ENCODE measurements at places on chromosomes 5 and 9.

DNA sequence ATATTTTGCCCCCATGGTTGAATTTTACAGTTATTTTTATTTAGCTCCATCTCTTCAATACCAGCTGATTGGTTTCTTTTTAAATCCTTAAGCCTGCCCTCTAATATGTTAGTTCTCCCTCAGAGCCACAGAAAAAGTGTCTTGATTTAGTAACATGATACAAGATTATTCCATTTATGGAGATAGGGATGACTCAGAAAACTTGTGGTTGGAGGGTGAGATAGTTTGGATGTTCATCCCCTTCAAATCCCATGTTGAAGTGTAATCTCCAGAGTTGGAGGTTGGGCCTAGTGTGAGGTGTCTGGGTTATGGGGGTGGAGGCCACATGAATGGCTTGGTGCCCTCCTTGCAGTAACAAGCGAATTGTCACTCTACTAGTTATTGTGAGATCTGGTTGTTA lies 115.7 kb downstream of the FBXO38 start:
- no peak for DNase-seq

DNA sequence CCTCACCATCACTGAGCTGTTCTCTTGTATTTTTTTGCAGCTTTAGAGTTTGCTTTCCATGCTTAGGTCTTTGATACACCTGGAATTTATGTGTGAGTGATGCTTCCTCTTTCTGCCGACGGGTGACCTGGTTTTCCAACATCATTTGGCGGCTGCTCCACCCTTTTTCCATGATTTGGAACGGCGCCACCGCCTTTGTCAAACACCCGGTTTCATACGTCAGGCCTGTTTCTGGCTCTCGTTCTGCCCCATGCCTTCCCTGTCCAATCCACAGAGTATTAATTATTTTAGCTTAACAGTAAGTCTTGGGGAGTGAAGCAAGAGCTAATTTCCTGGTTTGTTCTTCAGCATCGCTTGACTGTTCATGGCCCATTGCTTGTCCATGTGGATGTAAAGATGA lies 30.2 kb downstream of the CACNA1B start:
- peak; percentile 4 for DNase-seq

- no peak for DNase-seq
Observed at GRCh38 chr9:133995012-133995896, 3.1 kb upstream of the VAV2 start.

GRCh38 chr5:78768781-78769380 lies 120.3 kb upstream of the LHFPL2 start:
- DNase-seq = no peak

GRCh38 chr9:124747065-124747464 lies 24.0 kb downstream of the NR6A1 start:
- no peak for DNase-seq

DNA sequence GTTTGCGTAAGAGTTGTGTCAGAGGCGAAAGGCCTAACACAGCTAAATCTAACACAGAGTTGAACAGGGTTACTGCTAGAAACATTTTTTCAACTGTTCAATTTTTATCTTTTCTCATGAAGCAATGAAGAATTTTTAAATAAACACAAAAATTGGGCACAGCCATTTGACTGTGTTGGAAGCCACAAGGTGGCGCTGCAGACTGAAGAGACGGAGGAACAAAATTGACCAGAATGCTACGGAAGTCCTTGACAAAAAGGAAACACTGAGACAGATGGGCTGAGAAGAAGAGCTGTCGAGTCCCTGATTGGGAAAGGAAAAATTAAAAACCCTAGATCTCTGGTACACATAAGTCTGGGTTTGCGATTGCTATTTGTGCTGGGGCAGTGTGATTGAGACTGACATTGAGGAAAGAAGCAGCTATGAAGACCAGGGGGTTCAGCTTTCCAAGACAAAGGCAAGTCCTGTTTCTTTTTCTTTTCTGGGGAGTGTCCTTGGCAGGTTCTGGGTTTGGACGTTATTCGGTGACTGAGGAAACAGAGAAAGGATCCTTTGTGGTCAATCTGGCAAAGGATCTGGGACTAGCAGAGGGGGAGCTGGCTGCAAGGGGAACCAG lies at the start of gene PCDHB9:
Gene PCDHB9 (plus strand): TSS at position 265 of the 616 bp plus-strand sequence. CDS start 158 bp downstream, at position 423.
- DNase-seq = no peak

DNA sequence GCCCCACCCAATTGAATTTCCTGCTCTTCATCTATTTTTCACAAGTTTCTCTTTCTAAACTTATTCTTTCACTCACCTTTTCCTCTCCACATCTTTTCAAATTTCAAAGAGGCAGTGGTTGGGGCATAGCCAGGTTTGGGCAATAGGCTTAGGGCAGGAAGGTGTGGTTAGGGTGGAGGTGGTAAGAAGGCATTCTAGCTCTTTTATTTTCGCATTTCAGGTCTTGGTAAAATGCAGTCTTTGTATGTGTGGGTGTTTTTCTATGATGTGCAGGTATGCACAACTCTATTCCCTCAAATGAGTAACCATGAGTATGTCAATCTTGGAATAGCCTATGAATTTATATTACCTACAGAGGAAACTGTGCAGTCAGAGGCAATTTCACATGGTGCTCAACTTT lies 129.8 kb upstream of the IFNE start:
- DNase-seq = no peak

- no peak for DNase-seq
Observed at GRCh38 chr5:146205499-146206202, 2.2 kb downstream of the RBM27 start.

DNA sequence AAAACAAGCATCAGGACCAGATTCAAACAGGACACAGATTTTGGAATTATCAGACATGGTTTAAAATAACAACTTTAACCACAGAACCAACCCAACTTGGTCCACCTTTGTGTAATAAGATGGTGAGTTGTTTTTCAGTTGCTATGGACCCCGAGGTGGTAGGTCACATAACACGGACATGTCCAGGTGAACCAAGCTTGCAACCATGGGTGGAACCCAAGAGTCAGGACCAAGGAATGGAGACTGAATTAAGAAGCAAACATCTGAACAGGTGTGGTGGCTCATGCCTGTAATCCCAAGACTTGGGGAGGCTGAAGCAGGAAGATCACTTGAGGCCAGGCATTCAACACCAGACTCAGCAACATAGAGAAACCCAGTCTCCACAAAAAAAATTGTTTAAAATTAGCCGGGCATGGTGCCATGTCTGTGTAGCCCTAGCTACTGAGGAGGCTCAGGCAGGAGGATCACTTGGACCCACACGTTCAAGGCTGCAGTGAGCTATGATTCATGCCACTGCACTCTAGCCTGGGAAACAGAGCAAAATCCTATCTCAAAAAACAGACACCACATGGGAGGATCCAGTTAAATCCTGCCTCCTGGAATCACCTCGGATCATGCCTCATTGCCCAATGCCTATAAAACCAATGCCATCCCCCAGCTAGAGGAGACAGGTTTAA lies 10.6 kb downstream of the PTBP3 start:
- DNase-seq = no peak

GRCh38 chr5:143016777-143017516 lies 246.8 kb downstream of the ARHGAP26 start:
- peak; percentile 14 for DNase-seq

DNA sequence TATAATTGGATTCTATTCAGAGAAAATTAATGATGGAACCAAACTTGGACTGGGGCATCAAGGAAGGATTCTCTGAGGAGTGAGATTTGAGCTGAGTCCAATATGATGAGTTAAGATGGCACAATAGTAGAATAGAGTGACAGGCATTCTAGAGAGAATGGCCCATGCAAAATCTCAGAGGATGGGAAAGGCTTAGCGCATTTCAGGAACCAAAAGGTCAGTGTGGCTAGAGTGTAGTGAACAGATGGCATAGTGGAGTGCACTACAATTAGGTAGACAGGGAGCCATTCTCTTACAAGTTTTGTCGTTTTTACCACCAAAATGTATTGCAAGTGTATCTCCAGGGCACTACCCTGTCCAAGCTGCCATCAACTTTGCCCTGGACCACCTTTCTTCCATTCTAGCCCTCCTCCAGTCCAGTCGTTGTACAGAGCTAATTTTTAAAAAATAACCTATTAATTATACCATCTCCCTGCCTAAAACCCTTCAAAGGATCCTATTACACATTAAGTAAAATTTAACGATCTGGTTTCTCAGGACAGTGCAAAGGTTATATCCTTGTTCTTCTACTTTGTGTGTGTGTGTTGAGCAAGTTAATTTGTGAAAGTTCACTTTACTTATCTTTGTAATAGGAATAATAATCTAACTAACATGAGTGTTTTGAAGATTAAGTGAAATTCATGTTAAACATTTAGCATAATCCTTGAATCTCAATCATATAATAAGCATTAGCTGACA lies 211.7 kb downstream of the COMMD10 start:
- no peak for DNase-seq

All from NCI-H2029 treated with DMSO at 0.1 percent for 48 hours (cell line).